ENCODE measurements at places on chromosomes 7 and 10.

GRCh38 chr7:69696686-69697685 lies 98.7 kb downstream of the AUTS2 start:
- DNase-seq = no peak

GRCh38 chr7:139915864-139916716 lies 87.0 kb downstream of the TBXAS1 start:
- peak; percentile 36 for DNase-seq

DNA sequence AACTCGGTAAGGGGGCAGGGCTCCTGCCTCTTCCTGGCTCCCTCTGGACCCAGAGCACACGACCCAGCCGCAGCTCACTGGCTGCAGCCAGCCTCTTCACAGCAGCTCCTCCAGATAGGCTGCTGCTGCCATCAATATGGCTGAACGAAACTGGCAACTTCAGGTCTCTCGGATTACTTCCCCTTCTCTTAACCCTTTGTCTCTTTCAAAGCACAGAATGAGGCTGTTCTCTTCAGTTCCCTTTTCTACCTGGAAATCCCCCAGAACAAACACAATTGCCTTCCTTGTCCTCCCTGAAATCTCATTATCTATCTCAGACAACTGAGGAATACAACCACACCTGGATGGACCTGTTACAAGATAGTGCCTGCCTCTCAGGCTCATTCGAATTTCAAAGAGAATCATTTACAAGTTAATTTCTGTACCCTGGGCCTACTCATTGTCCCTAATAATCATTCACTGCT lies 193.4 kb upstream of the MBL2 start:
- no peak for DNase-seq

GRCh38 chr7:83457022-83457892 lies 191.7 kb downstream of the SEMA3E start:
- no peak for DNase-seq

DNA sequence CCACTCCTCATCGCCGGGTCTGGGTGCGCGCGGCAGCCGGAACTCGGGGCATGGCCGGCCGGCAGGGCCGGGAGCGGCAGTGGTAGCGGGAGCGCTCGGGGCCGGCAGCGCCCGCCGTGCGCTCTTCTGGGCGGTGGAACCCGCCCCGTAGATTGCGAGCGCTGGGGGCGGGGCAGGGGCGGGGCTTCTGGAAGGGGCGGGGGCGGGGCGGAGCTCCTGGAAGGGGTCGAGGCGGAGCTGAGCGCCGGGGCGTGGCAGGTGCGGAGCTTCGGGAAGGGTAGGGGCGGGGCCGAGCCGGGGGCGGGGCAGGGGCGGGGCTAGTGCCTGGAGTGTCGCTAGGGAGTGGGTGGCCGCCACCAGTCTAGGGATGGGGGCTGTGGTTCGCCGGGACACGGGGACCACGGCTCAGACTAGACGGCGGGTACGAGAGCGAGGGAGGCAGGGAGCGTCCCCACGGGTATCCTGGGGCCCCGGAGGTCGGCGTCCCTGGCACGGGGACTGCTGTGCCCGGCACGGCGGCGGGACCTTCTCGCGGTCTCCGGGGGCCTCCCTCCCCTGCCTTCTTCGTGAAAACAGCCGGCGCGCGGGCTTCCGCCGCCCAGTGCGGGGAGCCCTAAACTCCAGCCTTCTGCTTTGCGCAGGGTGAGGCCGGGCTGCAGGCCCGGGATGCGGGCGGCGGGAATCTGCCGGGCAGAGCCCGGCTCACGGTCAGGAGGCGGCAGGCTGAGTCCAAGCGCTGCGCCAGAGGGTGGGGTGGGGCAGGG lies at the start of gene STK32C:
Gene STK32C, minus strand, starts transcription at position 128 of the 764 bp plus-strand sequence. Its CDS starts 117 bp downstream, at position 11.
- DNase-seq = peak; percentile 80

DNA sequence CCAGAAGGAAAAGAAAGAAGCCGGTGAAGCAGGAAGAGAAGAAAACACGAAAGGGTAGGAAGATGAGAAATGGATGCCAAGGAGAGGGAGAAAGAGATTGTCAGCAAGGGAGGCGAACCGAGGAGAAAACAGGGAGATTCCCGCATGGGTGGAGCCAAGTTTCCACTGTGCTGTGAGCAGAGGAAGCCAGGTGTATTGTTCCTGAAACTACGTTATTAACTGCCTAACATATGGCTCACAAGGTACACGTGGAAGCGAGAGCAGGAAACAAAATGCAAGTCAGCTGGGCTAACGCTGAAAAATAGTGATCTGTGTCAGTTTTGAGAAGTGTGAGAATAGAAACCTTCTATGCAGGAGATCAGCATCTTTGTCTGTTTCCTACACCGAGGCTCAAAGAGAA lies 20.4 kb upstream of the HIPK2 start:
- no peak for DNase-seq

GRCh38 chr10:77160679-77161078 lies 476.9 kb downstream of the KCNMA1 start:
- DNase-seq = no peak

DNA sequence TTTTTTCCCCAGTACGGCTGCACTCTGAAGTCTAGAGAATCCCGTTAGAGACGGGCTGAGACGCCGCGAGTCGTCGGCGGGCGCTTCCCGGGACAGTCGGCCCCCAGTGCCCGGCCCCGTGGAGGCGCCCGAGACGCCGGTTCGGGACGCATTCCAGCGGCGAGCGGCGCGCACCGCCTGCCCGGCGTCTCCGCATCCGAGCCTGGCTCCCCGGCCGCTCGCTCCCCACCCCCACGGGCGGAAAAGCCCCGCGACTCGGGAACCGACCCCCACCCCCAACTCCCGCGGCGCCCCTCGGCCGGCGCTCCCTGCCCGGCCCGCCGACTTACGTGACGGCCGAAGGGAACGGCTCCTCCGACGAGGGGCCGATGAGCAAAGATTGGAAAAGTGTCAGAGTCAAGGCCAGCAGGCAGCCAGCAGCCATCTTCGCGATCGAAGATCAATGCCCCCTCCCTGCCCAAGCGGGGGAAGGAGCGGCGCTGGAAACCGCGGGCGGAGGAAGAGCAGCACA lies 486 bp downstream of the CACNA2D1 start:
- no peak for DNase-seq

DNA sequence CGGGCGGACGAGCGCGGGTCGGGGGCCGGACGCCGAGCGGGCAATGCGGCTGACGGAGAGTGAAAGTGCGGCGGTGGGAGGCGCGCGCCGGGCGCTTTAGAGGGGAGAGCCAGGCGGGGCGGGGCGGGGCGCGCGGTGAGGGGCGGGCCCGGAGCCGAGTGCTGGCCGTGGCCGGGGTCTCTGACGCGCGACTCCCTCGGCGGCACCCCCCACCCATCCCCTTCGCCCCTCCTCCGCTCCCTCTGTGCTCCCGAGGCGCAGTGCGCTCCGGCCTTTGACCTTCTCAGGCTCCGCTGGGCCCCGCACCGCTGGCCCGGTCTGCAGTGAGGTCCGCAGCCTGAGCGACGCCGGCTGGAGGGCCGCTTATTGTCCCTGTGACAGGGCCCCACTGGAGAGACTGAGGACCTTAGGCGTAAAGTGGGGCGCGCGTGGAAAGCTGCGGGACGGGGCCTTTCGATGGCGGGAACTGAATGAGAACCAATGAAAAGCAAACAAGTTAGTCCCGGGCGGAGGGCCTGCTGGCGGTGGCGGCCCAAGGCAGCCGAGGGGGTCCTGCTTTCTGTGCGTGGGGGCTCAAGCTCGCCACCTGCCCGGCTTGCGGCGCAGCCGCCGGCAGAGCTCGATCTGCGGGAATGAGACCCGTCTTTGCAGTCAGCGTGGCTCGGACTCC lies at the start of gene CXCL12:
Gene CXCL12, minus strand, starts transcription at position 72 of the 670 bp plus-strand sequence. CDS start 92 bp downstream, outside the sequence.
- no peak for DNase-seq

- no peak for DNase-seq
These were observed 370.2 kb downstream of the ARL4A start for GRCh38 chr7:13057462-13058200.

GRCh38 chr7:51316262-51316665 lies 345 bp downstream of the COBL start:
- no peak for DNase-seq

DNA sequence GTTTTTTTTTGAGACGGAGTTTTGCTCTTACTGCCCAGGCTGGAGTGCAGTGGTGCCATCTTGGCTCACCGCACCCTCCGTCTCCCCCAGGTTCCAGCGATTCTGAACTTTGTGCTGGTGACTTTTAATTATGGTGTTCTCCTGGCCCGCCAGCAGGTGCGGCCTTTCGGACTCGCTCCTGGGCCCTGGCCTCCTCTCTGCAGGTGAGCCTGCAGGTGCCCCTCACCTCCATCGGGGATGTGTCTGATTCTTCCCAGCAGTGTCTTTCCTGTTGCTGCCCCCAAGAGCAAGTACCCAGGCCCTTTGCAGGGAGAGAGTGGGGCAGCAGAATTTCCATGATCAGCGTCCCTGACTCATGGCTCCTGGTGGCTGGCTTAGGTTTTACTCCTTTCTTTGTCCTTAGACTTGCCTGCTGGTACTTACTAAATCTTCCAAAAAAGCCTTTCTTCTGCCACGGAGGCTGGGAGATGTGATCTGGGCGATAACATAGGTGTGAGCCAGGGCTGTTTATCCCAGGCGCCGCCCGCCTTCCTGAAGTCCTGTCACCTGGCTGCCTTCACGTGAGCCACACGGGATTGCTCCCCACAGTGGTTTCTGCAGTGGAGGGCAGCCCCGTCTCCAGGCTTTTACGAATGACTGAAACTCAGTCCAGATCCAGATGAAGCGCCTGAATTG lies 10.7 kb downstream of the WIPI2 start:
- DNase-seq = no peak

GRCh38 chr7:4815609-4816418 lies 40.4 kb downstream of the AP5Z1 start:
- no peak for DNase-seq

GRCh38 chr10:91974960-91975359 lies 51.4 kb downstream of the BTAF1 start:
- no peak for DNase-seq

- DNase-seq = no peak
These were observed 116.2 kb downstream of the SLC25A13 start for GRCh38 chr7:96205665-96206064.

GRCh38 chr7:139671967-139672366 lies 105.8 kb downstream of the HIPK2 start:
- DNase-seq = no peak

DNA sequence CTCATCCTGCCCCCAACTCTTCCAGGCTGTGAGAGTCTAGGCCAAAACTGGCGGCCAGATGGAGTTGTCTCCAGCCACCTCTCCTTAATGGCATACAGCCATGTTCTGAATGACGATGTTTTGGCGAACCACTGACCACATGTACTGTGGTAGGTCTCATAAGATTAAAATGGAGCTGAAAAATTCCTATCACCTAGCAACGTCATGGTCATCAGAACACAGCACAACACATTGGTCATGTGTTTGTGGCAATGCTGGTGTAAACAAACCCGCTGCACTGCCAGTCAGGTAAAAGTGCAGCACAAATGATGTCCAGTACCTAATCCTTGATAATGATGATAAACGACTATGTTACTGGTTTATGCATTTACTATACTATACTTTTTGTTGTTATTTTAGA lies 290.0 kb upstream of the MKI67 start:
- no peak for DNase-seq

GRCh38 chr10:34323192-34323591 lies 491.9 kb downstream of the PARD3 start:
- DNase-seq = no peak

GRCh38 chr7:34425194-34425593 lies 232.8 kb upstream of the NPSR1 start:
- no peak for DNase-seq

DNA sequence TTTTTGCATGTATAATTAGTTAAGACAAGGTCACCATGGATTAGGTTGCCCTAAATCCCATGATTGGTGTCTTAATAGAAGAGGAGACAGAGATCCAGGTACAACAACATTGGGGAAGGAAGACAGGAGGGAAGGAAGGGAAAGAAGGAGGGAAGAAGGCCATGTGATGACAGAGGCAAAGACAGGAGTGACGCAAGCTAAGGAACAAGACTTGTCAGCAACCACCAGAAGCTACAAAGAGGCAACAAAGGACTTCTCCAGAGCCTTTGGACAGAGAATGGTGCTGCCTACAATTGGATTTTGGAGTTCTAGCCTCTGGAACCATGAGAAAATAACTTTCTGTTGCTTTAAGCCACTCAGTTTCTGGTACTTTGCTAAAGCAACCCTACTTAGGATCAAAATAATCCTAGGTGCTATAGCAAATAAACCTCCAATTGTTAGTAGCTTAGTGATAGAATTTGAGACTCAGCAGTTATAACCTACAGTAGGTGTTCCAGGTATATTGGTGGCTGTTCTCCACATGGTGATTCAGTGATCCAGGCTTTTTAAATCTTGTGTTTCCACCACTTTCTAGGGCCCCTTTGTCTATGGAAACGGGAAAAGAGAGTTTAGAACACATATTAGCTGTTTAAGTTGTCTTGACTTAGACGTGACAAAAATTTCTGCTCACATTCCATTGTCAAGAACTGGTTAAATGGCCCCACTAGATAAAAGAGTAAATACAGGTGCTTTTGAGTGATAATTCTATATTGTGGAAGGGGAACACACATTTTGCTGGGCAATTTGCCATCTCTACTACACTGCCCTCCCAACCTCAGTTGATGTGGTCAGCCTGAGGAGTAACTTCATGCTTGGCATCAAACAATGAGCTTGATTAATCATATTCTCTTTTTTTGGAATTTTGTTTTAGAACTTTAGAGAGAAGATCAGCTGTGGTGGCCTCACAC lies 70.5 kb upstream of the SP4 start:
- no peak for DNase-seq

DNA sequence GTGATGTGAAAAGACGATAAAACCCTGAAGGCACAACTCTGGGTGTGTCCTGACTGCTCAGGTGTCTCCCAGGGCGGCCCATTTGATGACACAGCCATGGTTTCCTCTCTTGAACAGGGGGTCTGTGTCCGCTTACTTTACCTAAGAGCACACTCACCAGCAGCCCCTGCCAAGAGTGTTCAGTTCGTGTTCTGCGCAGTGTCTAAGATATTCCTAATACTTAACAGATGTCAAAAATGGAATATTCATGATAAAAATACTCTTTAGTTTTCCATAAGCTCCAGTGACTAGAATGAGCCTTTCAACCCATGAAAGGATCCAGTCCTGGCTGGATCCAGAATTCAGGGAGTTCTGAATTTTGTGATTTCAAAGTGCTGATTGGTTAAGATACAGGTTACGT lies 492.4 kb downstream of the TNS3 start:
- DNase-seq = no peak

DNA sequence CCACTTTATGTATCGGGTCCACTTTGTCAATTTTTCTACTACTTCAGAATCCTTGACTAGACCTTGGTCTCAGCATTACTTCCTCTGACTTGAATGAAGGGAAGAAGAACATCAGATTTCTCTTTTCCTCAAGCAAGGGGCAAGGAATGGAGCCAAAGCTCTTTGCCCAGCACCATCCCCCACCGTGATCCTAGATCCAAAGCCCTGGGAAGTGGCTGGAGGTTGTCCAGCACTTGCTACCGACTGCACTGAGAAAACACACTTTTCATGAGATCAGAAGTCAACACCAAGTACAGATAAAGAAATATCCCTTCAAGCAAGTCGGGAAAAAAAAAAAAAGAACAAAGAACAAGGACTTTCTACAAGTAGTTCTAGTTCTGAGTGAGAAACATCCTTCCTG lies 102.1 kb upstream of the DDC start:
- DNase-seq = no peak

DNA sequence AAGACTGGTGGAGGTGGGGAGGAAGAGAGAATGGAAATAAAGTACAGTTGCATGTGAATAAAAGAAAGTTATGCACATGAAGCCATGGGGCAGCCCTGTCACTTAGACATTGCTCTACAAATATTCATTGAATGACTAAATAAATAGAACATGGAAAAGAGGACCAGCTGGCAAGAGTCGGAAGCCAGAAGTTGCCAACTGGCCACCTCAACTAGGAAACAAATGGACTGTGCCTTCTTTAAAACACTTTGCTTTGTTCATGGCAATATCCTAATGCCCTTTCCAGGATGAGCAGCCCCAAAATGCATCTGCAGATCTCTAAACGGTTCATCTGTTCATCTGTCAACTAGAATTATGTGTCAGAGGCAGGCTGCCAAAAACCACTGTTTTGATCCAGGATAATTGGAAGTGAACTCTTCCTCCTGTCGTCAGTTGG lies 157.3 kb downstream of the NOC3L start:
- DNase-seq = no peak
